ENCODE measurements at places on chromosomes 7 and 10. TPM values are rescaled to one million over a fixed set of nuclear protein-coding genes. Genes with fewer than 3 reads are reported as not detected.

- DNase-seq, result no peak
Observed at GRCh38 chr7:23109470-23109869, 3.9 kb downstream of the KLHL7 start.

DNA sequence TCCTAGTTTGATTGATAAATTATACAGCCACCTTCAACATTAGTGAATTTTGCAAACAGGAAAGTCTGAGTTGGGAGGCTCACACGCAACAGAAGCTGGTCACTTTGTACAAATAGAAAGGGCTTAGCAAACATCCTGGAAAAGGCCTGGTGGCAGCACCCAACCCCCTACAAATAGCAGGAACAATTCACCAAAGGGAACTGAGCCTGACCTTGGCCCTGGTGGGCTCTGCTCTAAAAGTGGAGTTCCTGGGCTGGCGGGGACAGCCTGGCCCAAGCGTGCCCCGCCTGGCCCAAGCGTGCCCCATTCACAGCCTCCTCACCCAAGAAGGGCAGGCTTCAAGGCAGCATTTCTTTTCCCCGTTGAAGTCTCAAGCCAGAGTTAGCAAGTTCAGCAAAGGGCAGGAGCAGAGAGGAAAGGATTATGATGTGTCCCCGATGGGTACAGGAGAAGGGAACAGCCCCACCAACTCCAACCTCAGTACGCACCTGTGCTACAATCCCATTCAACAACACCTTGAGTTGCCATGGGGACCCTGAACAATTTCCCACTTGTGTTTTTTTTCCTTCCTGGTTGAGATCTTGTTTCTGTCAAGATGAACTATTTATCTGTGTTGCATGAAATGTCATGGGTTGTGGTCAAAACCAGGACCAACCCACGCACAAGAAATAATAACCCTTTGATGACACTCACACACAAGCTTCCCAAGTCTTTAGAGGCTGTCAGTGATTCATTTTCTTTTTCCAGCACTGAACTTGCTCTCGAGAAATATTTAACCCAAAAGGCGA is 43.4 kb downstream of the RGS10 start:
- DNase-seq, result no peak

DNA sequence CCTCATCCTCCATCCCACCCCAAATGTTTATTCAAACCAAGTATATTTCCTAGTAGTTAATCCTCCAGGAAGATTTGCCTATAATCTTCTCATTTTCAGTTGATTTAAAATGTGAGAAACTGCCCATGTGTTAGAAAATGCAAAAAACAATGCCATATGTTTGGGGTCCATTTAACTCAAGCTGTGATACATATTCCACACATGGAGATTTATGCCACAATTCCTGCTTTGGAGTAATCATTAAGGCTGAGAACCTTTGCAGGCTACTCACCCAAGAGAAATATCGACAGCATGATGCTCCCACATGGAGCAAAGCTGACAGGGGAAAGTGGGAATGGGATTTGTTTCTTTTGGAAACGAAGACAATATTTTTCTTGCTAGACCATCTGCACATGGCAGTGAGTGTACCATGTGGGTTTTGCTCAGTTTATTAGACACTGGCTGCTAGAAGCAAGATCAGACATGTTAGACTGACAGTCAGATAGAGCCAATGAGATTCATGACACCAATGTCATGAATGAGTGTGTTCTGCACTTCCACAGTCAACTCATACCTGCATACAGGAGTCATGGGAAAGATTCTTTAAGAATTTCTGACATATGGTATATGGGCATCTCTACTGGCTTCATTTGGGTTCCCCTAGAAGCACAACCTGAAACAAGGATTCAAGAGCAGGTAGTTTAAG is 3.4 kb upstream of the GRM8 start:
- no peak for DNase-seq

DNA sequence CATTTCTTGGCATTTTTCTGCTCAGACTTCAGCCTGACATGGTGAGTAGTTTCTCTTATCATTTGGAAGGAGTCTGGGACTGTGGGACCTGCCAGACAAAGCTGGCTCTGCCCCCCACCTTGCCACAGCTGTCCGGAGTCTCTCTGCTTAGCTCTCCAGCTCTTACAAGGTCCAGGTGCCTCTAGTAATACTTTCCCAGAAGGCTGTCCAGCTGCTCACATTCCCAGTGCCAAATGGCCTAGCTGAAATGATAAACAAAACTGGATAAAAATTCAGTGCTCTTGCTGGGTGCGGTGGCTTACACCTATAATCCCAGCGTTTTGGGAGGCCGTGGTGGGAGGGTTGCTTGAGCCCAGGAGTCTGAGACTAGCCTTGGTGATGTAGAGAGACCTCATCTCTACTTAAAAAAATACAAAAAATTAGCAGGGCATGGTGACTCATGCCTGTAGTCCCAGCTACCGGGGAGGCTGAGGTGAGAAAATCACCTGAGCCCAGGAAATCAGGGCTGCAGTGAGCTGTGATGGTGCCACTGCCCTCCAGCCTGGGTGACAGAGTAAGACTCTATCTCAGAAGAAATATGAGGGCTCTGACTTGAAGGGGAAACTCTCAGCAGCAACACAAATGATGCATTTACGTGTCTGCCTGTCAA is 86.8 kb downstream of the C10orf90 start:
- no peak for DNase-seq

DNA sequence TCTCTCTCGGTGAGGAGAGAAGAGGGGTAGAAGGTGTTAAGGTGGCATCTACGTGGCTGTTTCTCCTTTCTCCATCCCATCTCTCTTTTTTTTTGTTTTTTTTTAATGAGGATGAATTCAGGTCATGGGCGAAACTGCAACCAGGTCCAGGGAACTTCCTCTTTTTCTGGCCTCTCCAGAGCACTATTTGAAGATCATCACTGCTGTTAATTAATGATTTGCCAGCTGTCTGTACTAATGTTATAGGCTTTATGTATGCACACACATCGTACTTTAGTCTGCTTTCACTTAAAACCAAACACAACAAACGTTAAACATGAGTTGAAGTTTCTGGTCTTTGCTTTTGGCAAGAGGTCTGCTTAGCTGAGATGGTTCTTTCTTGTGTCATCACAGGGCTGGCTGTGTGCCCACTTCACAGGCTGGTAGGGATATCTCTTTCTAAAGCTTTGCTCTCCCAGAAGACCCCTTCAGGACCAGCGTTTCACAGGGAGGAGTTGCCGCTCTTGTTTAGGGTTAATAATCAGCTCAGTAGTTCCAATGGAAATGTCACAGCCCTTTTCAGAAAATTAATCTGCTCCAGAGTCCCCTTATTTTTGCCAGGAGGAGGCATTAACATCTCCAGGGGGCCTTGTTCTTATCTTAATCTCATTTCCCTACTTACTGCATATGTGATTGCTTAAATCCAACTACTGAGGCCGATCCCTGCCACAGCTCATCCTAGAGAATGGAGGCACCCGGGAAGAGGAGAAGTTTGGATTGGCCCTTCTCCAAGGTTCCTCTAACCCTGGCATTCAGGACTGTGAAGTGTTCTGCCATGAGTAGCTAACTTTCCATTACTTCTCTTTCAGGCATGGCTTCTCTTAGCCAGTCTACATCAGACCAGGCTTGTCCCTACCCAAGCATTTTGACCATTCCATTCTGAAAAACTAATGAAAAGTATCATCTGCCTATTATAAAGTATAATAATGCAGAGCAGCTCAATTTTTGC is 273.9 kb upstream of the NFE2L3 start:
- DNase-seq, result no peak

DNA sequence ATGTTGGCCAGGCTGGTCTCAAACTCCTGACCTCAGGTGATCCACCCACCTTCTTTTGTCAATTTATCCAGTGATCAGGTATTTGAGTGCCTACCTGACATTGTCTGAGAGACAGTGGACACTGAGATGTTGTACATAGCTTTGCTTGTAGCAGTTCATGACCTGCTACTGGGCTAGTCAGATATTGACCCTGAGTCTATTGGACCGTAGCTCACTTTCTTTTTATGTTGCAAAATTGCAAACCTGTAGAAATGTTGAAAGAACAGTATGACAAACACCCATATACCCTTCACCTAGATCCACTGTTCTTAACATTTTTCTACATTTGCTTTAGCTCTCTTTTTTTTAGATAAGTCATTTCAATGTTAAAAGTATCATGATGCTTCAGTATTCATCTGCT is 410.4 kb upstream of the GALNT17 start:
- DNase-seq, result no peak

DNA sequence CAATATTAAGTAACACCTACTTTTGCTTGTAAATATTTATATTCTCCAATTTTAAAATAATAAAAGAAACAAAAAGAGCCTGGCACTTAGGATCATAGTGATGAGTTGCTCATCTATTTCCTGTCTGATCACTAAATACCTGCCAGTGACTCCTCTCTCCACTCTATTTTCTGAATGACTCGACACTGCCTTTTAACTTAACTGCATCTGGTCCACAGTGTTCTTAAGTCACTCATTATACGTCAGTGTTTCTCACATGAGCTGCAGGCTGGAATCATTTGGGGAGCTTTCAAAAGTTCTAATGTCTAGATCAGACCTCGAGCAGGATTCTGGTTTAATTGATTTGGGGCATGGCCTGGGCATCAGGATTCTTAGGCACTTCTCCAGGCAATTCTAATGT is 78.0 kb upstream of the AGBL3 start:
- no peak for DNase-seq

- DNase-seq, result no peak
Observed at GRCh38 chr10:86287110-86287793, 79.3 kb downstream of the GRID1 start.

- DNase-seq, result no peak
Observed at GRCh38 chr10:12348870-12349628, at the start of gene CAMK1D. CAMK1D (plus strand) TSS chr10:12349547.

DNA sequence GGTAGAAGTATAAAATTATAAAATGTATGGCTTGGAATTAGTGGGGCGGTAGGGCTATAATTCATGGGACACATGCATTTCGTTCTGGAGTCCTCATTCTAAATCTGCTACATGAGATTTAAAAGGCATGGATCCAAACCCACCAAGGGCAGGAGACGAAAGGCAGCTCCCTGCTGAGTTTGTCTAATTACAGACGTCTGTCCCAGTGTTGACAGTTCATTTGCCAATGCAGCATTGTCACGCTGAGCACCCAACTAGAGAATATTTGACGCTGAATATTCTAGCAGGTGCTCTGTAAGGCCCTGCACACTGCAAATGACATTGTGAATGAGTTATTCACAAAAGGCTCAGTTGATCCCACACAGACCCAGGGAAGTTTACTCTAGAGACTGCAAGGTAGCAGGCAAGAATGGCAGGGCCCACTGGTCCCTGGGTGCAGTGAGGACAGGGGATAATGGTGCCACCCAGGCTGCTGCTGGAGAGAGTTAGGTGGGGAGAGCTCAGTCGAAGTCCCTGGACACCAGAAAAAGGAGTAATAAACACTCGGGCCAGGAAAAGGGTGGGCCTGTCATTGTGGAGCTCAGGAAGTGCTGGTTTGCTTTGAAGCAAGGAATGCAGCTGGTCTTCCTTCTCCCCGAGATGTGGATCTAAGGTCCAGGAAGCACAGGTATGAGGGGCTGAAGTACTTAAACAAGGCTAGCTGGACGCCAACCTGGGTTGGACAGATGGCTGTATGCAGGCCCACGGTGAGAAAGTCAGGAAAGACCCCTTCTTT is 75.0 kb upstream of the JCAD start:
- DNase-seq, result no peak

GRCh38 chr7:20290505-20291111 is 40.1 kb upstream of the ITGB8 start:
- DNase-seq, result no peak

DNA sequence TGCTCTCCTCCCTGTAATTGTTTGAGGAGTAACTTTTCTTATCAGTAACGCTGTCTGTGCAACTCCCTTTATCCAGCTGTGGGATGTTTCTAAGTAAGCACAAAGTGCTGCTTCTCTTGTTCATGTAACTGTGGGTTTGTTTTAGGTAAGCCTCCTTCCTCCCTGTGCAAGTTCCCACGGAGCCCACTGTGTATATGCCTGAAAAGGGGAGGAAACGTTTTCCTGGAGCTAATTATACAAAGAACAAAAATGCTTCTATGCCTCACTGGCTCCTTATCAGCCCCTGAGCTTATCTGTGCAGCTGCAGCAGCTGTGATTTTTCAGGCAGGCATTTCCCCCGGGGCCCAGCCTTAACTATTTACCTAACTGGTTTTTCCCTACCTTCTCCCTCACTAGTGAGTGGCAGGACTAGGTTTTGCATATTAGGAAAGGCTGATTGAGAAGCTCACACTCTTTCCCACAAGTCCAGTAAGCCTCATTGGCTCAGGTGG is 593.4 kb upstream of the GHITM start:
- no peak for DNase-seq

DNA sequence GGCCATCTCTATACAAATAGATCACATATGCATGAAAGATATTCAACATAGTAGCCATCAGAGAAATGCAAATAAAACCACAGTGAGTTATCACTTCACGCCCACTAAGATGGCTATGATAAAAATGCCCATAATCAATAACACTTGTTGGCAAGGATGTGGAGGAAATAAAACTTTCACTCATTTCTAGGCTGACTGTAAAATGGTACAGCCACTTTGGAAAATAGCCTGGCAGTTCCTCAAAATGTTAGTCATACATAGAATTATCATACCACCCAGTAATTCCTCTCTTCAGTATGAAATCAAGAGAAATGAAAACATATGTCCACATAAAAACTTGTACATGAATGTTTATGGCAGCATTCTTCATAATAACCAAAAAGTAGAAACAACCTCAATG is 324.9 kb downstream of the LRRTM3 start:
- no peak for DNase-seq

DNA sequence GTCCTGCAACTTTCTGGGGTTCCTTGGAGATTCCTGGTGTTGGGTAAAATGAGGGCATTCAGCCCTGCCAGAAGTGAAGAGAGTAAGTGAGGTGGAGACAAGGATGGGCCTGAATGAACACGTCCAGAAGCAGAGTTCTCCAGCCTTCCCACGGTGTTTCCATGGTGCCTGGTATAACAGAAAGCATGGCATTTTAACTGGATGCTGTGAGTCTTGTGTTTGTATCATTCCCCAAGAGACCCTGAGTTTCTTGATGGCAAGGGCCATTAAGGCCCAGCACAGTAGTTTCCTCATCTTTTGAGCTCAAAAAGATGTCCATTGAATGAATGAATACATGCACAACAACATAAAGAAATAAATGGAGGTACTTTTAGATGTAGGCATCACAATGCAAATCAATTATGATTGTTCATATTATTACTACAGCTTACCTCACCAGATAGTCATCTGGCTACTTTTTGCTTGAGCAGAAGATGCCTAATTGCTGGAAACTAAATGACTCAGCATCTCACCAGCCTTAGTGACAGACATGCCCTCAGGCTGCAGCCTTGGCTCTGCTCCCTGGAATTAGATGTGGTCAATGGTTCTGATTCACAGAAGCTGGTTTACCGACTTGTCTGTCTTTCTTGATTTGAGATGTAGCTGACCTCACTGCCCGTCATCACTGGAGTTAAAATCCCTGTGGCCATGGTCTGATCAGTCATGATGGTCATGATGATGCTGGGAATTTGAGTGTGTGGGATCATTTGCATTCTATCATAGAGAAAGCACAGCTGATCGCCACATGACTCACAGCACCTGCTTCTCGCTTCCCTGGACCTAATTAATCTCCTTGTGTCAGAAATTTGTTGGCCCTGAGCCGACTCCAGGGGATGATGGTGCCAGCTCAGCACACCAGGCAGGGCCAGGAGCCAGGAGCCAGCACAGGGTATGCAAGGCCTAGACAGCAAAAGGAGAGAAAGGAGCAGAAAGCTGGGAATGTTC is 83.9 kb downstream of the CXCL12 start:
- no peak for DNase-seq

Gene SUN3
- not detected for polyA plus RNA-seq

Gene ENKUR
- polyA plus RNA-seq, result 0.03 TPM

Gene CYP3A7
- polyA plus RNA-seq, result 0.06 TPM

Gene FAM180A
- polyA plus RNA-seq, result 2.9 TPM

Gene ADRA2A
- 15.0 TPM for polyA plus RNA-seq

Gene NKX1-2
- not detected for polyA plus RNA-seq
